Brain microvascular endothelial cell (primary cell): ENCODE measurements at places on chromosomes 3 and 15.
A peak's percentile ranks its signal among the peaks of the same experiment; 100 is the strongest.

DNA sequence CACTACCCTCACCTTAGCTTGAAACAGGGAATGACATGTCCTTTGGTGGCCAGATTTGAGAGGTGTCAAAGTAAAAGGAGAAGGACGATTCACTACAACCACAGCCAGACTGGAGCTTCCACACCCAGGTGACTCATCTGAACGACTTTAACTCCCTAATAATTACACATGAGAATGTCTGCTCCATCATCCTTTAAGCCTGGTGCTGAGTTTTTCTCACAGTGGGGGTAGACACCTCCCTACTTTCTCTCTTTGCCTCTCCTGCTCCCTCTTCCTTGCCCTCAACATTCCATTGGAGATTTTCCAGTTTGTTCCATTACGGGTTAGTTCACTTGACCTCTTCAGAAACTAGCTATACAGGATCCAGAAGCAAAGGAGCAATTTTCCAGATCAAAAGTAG lies 154.3 kb upstream of the BHLHE40 start:
- peak; percentile 46 for DNase-seq

- no peak for DNase-seq
These were observed 17.6 kb downstream of the VGLL4 start for GRCh38 chr3:11626084-11626463.

DNA sequence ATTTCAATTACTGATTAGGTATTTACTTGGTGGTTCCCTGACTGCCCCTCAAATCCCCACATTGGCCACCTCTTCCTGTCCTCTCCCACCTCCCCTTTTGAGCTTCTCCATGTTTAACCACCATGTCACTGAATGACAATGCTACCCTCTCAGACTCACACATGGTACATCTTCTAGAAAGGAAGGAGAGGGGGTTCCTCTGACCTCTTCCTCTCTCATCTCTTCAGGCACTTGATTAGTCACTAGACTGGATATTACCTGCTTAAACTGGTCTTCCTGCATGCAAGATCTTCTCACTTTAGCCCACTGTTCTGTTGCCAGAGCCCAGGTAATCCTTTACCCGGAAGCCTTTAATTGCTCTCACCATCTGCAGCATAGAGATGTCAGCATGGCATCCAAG lies 64.9 kb downstream of the DIPK2A start:
- no peak for DNase-seq

- peak; percentile 91 for DNase-seq
These were observed 301.8 kb upstream of the MCTP2 start for GRCh38 chr15:93929375-93930094.

DNA sequence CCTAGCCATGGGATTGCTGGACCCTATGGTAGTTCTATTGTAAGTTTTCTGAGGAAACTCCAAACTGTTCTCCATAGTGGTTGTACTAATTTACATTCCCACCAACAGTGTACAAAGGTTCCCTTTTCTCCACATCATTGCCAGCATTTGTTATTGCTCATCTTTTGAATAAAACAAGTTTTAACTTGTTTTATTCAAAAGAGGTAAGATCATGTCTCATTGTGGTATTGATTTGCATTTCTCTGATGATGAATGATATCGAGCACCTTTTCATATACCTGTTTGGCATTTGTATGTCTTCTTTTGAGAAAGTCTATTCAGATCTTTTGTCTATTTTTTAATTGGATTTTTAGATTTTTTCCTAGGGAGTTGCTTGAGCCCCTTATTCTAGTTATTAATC lies 819.1 kb downstream of the TUSC7 start:
- no peak for DNase-seq

- no peak for DNase-seq
These were observed 1.1 kb upstream of the SOX2 start for GRCh38 chr3:181710345-181711291.

DNA sequence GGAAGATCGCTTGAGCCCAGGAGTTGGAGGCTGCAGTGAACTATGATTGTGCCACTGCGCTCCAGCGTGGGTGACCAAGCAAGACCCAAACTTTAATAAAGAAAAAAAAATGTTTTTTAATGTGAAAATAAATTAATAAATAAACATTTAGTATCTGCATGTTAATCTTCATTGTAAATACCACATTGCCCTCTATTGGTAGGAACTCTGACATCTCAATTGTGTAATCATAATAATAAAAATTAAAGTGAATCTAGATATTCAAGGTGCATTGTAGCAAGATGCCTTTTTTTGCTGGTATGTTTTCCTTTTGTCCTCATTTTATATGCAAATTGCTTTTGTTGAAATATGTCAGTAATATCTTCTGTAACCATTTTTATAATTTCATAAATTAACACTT lies 95.0 kb upstream of the LIMD1 start:
- DNase-seq: no peak

DNA sequence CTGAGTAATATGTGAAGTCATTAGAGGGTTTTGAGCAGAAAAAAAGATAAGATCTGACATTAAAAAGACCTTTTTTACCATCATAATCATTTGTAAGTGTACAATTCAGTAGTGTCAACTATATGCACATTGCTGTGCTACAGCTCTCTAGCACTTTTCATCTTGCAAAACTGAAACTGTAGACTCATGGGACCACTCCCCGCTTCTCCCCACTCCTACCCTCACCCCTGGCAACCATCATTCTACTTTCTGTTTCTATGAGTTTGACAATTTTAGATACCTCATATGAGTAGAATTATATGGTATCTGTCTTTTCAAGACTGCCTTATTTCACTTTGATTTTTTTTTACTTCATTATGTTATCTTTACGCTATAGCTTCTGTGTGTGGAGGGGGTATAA lies 112.8 kb downstream of the NSUN3 start:
- DNase-seq: no peak

DNA sequence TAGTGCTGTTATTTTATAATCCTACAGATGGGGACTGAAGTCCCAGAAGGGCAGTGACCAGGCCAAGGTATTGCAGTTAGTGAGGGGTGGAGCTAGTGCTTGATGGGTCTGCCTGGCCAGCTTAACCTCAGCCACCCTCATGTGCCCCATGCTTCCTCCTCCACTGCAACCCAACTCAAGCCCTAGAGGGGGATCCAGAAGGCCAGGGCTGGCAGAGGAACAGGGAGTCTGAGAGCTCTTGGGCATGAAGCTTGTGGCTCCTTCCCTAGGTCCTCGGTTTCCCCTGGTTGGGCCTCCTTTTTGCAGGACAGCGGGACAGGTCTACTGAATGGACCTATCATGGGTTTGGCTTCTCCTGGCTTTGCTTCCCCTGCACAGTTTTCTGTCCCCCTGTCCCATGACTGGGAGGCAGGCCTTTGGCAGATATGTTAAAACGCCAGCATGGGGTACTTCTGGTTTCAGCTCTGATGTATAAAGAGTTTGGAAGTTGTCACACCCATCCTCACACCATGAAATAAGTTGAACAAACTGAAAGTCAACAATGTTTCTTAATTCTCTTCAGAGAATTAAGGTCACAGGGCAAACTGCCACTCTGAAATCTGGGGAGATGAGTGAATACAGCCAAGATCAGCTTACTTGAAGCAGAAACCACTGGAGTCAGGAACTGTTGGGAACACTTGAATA lies 103.3 kb downstream of the SMAD6 start:
- no peak for DNase-seq

DNA sequence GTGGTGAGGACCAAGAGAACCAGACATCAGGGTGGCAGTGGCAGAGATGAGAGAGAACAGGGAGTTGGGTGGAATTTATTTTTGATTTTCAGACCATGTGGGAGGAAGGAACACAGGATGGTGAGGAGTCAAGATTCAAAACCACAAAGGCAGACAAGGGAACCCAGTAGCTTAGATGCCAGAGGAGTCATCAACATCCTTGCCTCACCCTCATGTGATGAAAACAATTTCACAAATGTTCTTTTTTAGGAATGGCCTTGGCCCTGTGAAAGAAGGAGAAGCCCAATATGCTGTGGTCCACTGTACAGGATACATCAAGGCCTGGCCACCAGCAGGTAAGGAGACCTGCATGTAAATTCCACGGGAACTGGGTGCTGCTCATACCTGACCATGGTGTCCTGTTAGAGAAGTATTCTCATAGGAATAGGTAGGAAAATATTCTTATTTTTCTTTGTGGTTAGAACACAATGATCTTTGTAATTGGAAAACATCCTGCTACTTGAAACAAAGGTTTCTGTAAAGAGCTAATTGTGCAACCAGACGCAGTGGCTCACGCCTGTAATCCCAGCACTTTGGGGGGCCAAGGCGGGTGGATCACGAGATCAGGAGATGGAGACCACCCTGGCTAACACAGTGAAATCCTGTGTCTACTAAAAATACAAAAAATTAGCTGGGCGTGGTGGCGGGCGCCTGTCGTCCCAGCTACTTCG lies 110.0 kb downstream of the ARNT2 start:
- peak; percentile 39 for DNase-seq

GRCh38 chr15:95829062-95829461 lies 501.4 kb upstream of the NR2F2 start:
- DNase-seq: no peak

- DNase-seq: no peak
These were observed 2.1 kb downstream of the FAN1 start for GRCh38 chr15:30905821-30906220.

DNA sequence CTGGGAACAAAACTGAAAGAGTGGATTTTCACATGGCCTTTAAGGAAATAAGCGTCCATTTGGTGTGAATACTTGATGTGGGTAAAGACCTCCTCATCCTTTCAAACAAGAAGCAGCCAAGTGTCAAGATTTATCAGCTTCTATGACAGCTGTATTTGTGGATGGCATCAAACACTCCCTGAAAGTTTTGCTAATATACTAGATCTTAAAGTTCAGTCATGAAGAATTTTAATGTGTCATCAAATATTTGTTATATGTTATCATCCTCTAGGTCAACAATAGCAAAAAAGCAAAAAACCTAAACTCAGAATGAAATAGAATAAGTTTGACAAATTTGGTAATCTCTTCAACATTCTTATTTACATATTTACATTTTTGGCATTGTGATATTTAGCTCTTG lies 29.1 kb upstream of the LYSMD4 start:
- DNase-seq: no peak

- DNase-seq: peak; percentile 14
These were observed 37.0 kb downstream of the ETFA start for GRCh38 chr15:76274226-76274625.

- no peak for DNase-seq
These were observed 21.7 kb downstream of the ALS2CL start for GRCh38 chr3:46671541-46672348.

DNA sequence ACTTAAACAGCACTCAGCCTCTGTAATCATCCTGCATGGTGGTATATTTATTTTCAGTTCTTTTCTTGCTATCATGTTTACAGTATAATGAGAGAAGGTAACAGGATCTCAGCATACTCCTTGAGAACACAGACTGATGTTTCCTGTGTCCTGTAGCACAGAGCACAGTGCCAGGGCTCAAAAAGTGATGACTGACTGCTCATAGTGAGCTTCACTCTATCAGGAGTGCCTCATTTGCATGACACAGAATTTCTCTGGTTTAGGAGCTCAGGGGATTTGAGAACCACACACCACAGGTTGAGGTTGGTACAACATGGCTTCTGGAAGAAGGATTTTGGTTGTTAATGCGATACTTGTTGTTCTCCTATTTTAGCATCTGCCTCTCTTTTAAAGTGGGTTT lies 68.5 kb upstream of the SLC2A2 start:
- no peak for DNase-seq

GRCh38 chr3:101848326-101848725 lies 988 bp upstream of the NFKBIZ start:
- no peak for DNase-seq

DNA sequence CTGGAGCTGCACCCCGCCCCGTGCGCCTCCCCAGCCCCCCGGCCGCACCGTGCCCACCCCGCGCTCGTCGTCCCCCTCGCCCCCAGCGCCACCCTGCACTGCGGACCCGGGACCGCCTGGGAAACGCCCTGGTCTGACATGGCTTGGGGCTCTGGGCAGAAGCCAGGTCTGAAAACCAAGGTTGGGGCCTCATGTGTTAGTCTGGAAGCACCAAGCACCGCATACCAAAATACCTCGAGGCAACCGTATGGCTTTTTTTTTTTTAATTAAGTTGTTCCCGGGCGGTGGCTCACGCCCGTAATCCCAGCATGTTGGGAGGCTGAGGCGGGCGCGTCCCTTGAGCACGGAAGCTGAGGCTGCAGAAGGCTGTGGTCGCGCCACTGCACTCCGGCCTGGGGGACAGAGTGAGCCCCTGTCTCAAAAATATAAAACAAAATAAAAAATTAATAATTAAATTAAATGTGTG lies 91.5 kb upstream of the CHD2 start:
- peak; percentile 20 for DNase-seq

DNA sequence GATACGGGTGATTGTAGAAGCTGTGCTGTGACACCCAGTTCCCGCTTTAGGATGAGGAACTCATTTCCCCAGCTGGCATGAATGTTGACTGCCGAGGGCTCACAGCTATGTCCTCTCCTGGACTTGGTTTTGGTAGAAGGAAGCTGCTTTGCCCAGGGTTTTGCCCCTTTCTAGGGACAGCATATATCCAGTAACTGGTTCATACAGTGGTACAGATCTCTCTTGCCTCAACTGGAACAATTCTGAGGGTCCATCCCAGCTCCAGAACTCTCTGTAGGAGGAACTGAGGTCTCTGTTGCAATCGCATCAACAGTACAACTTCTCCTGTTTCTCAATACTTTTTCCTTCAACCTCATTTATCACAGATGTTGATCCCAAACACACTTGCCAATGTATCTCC lies 54.5 kb upstream of the FNDC3B start:
- no peak for DNase-seq

DNA sequence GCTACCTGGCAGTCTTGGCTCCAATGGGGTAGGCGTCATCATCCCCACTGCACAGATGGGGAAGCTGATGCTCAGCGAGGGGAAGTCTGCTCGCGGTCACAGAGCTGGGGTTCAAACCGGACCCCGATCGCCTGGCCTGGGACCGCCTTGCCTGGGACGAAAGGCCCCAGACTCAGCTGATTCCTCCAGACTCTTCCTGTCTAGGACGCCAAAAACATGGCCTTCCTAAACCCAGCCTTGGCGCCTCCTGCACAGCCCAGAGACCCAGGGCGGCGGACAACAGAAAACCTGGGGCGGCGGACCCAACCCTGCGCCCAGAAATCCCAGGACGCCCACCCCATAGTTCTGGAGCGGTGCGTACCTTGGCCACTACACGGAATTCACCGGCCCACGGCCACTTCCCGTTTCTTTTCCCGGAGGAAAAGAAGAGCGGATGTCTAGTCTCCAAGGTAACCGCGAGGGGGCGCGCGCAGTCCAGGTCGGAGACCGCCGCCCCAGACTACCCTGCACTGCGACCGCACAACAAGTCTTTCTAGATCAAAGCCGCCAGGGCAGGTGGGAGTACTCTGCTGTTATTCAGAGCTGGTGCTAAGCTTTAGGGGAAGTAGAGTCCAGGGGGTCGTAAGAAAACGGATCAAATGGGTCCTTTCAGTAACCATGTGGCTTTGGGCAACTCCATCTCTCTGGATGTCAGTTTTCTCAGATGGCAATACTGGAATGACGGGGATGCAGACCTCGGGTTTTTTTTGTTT lies 4.9 kb upstream of the IL17RD start:
- peak; percentile 34 for DNase-seq

GRCh38 chr3:72761410-72761809 lies 86.8 kb downstream of the SHQ1 start:
- DNase-seq: no peak

DNA sequence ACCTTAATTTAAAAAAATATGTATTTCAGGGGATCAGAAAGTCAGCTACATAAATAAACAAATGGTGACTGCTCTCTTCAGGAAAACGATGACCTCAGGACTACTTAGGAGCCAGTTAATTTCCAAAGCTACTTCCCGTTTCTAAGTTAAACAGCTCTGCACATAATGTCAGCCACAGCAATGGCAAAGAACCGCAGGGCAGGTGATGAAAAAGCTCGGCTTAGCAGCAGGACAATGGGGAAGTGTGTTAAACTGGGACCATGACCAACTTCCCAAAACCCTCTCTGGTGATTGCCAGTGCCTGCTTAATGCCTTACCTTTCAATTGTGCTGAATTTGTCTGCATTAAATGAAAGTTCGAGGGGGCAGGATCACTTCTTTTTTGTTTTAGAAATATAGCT lies 258.9 kb downstream of the FHIT start:
- no peak for DNase-seq
